Activated gamma-delta T cell treated with Interleukin-2 at 50 U/mL for 16 hours (primary cell): ENCODE measurements at places on chromosomes 6 and 20.

GRCh38 chr6:24763578-24763977 lies 11.2 kb upstream of the GMNN start:
- no peak for DNase-seq

DNA sequence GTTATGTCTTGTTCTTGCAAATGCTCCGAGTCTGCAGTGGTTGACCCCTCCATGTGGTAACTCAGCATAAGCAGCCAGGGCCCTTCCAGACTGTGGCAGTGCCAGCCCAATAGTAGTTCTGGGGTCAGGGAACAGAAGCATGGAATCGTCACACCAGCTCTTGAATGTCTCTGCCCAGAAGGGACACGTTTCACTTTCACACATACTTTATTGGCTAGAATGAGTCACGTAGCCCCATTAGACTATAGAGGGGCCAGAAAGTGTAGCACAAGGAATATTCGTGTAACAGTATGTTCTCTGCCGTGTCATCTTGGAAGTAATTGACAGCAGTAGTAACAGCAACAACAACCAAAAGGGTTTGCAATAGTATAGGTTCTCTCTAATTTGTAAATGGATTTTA lies 254.7 kb downstream of the FARS2 start:
- DNase-seq: no peak

GRCh38 chr6:159214281-159214680 lies 45.1 kb downstream of the FNDC1 start:
- DNase-seq: no peak

- DNase-seq: no peak
Measured at GRCh38 chr6:121760191-121760590, 324.7 kb downstream of the GJA1 start.

DNA sequence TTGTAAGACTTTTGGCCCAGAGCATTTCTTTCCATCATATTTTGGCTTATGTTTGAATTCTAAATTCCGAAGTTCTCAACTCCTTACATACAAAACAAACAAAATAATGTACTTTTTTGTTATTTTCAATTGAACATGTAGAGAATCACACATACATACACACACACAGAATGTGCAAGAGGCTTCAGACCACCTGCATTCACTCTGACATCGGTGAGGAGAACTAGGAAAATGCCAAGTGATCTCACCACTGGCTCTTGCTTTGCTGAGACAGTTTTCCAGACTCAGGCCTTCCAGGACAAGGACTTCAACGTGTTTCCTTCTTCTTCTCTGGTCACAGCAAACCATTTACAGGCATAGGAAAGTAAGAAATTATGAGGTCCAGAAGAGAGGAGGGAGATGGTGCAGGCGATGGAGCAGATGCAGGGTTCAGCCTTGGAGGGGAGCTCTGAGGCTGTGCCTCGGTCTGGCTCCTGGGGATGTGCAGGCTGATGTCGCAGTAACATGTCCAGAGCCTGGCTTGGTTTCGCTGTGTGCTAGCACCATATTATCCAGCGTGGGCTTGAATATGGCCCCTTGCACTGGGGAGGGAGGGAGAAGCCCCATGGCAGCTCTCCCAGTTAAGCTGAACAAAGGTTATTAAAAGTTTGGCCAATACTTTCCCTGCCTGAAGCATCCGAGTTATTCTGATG lies 93.4 kb downstream of the DACT2 start:
- no peak for DNase-seq

- DNase-seq: no peak
Measured at GRCh38 chr20:57266291-57267157, at the start of gene BMP7. Gene BMP7 (minus strand): TSS chr20:57266641. CDS start chr20:57266122, 519 bp downstream.

- DNase-seq: no peak
Measured at GRCh38 chr20:32494483-32495216, 90.5 kb downstream of the NOL4L start.

DNA sequence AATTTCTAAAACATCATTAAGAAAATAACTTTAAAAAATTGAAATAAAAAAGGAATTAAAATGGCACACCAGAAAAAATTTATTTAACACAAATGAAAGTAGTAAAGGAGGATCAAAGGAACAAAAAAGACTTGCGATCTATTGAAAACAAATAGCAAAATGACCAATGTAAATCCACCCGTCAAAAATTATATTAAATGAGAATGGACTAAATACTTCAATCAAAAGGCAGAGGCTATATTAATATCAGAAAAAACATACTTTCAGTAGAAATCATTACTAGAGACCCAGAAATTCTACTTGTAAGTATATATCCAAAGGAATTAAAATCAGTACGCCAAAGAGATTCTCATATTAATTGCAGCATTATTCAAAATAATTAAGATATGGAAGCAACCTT lies 293.1 kb upstream of the SOX4 start:
- DNase-seq: no peak

DNA sequence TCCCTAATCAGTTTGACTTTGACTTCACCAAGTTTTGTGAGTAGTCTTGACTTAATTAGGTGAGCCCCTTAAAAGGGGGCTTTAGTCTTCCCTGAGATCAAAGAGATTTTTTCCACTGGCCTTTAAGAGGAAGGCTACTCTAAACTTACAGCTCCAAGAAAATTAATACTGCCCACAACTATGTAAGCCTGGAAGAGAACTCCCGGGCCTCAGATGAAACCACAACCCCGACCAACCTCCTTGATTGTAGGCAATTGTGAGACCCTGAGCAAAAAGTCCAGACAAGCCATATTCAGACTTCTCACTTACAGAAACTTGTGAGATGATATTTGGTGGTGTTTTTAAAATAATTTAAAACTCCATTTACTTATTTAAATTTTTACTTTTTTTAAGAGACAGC lies 18.1 kb downstream of the SNX3 start:
- no peak for DNase-seq

- DNase-seq: no peak
Measured at GRCh38 chr20:50459124-50459918, 50.9 kb upstream of the PTPN1 start.

DNA sequence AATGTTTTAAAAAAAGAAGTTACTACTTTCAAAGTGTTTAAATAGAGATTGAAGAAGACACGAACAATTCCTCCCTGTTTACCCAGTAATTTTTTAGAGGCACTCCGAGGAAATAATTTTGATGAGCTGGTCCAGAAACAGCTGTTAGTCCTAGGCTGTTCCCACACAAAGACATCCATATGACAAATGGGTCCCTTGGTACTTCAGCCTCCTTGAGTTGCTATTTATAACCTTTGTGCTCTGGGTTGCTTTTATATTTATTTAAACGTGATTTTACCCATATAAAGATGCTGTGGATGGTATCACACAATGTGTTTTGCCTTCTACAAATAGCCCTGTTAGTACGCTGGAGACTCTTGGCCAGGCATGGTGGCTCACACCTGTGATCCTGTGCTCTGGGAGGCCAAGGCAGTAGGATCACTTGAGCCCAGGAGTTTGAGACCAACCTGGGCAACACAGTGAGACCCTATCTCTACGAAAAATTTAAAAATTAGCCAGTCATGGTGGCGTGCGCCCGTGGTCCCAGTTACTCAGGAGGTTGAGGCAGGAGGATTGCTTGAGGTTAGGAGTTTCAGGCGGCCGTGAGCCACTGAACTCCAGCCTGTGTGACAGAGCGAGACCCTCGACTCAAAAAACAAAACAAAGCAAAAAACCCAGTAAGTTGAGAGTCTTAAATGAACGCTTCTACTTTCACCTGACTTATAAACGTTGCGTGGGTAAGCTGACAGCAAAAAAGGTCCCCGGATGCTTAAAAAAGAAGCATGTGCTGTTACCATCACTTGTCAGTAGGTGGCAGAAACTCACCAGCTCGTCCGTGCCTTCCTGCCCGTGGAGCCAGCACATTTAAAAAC lies 56.9 kb upstream of the ARMH2 start:
- peak; percentile 65 for DNase-seq

- DNase-seq: no peak
Measured at GRCh38 chr6:90036963-90037362, 142.7 kb downstream of the GJA10 start.

DNA sequence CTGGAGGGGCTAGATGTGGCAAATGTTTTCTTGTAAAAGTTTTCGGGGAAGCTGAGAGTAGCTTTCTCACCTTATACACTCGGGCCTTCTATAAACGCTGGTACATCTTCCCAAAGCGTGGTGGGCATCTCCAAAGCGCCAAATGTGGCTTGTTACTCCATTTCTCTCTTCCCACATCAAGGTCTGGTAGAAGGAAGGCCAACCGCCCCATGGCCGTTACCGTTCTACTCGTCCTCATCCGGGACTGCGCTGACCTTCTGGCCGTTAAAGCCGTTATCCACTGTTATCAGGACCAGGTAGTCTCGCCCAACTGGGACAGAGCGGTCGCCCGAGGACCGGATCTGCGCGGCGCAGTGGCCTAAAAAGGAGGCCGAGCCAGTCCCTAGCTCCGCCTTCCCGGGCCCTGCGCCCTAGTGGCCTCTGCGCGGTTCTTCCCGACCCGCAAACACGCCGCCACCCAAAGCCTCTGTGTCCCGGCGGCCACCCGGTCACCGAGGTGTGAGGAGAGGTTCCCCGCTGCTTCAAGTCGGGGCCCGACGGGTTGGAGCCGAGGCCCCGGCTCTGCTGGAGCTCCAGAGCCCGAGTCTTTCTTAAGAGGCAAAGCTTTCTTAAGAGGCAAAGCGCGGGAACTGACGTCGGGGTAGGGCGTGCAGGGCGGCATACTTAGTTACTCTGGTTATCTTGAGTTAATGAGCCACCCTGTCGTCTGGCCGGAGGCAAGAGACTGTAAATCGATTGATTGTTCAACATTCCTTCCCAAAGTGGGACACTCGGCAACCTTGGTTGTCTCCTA lies 90.5 kb downstream of the GPX5 start:
- no peak for DNase-seq

DNA sequence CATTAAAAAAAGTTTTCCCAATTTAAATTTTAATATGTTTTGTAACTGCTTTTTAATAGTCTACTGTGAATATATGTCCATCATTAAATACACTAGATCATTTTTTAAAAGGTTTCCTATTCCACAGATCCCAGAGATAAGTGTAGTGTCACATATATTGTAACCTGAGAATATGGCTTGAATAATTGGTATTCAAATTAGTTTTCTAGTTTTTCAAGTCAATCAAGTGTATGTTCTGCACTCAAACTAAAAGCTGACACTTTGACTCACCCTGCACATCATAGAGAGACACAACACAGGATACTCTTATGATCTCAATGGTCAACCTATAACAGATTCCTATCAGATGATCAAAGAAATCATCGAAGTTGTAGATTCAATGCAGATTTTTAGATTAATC lies 49.1 kb downstream of the ZHX3 start:
- no peak for DNase-seq

DNA sequence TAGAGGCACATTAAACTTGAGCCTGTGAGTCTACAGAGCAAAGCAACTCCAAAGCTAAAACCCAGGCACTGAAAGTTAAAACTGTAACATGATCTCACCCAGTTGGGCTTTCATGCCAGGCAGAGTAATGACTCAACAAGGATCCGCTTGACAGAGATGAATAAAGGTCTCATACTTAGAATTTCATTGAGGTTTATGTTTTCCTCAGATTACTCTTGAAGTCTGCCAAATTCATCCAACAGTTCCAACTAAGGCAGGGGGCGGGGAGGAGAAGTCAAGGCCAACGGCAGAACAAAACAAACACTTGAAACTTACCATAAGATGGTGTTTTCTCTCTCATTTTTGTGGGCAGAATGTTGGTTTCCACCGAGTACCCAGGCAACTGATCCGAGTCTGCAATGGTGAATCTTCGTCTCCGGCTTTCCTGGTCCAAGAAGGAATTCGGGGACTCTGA lies 54.0 kb upstream of the IPCEF1 start:
- no peak for DNase-seq

GRCh38 chr6:1118287-1118647 lies 193.6 kb upstream of the FOXQ1 start:
- DNase-seq: no peak

DNA sequence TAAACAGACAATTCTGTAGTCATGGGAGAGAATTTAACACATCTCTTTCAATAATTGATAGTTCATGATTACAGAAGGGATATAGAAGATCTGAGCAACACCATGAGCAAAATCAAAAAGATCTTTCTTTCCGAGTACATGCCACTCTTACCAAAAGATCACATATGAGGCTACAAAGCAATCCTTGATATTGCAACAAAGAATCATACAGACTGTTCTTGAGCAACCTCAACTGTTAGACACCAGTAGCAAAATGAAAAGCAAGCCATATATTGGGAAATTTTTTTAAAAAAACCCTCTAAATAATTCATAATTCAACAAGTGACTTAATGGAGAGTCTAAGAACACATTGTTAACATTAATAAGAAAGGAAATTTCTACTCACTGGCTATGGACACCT lies 3.6 kb upstream of the CD83 start:
- DNase-seq: no peak

DNA sequence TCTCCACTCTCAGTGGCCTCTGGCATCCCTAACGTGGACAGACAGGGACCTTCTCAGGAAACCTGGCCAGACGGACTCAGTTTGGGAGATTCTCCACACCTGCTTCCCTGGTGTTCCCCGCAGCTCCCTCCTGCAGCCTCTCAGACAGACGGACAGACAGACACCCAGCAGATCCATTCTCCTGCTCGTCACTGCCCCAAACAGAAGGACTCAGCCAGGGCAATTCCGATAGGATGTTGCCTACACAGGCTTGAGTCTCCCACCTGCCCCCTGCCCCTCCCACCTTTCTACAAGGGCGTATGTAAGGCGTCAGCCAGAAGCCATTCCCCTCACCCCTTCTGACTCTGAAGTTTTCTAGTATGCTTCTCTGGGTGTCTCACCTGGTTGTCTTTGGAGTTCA lies 428 bp downstream of the CCM2L start:
- no peak for DNase-seq

- no peak for DNase-seq
Measured at GRCh38 chr6:149268768-149269167, 48.7 kb upstream of the TAB2 start.

- DNase-seq: no peak
Measured at GRCh38 chr20:7828437-7828836, 111.8 kb downstream of the HAO1 start.

- DNase-seq: no peak
Measured at GRCh38 chr6:90263633-90264032, 33.0 kb downstream of the BACH2 start.

- DNase-seq: no peak
Measured at GRCh38 chr6:159714404-159714803, 12.9 kb upstream of the WTAP start.

DNA sequence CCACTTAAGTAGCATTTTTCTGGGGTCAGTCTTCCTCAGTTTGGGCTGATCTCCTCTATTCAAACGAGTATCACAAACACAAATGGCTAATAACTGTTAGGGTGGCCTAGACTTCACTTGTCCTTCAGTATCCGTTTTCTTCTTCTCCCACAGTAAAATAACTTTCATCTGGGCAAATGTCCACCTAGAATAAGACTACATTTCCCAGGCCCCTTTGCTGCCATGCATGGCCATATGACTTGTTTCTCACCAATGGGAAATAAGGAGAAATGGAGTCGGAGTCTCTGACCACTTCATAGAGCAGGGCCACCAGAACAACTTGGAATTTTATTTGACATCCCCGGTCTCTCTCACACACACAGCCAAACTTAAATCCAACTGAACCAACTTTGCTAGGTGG lies 51.4 kb downstream of the SULF2 start:
- no peak for DNase-seq

- no peak for DNase-seq
Measured at GRCh38 chr6:4773181-4773580, 3.0 kb upstream of the CDYL start.
